Placental pericyte (primary cell): ENCODE measurements at places on chromosomes 5 and 9. TPM values are rescaled to one million over a fixed set of nuclear protein-coding genes. Genes with fewer than 3 reads are reported as not detected.

SUSD3 gene
- total RNA-seq, result not detected in 2 replicates

UGCG gene
- total RNA-seq, result 149 and 192 TPM in 2 replicates

HEXB gene
- 141 and 166 TPM in 2 replicates for total RNA-seq

RGS7BP gene
- not detected in 2 replicates for total RNA-seq

LCN2 gene
- total RNA-seq, result not detected in 2 replicates

SOWAHA gene
- not detected in 2 replicates for total RNA-seq

RIGI gene
- 7.4 and 23.3 TPM in 2 replicates for total RNA-seq

HRH2 gene
- total RNA-seq, result 0.14 TPM in 1 of 2 replicates, not detected in the other

CLK4 gene
- total RNA-seq, result 19.0 and 27.5 TPM in 2 replicates
